ENCODE measurements at places on chromosomes 13 and 19.
A peak's percentile ranks its signal among the peaks of the same experiment; 100 is the strongest.

GRCh38 chr13:25135896-25136295 lies 36.2 kb downstream of the AMER2 start:
- DNase-seq = no peak

DNA sequence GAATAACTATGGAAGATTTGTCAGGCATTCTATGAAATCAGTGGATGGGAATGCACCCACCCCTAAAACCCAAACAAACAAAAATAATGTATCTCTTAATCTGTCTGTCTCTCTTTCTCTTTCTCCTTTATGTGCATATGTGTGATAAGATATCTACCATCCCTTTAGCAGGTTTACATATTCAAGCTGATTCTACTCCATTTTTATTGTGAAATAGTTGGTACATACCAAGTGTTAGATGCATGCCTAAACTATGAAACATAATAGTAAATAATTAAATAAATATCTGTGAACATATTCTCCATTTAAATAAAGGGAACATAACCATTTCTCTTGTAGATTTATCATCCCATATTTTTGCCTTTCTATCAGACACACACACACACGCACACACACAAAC lies 121.8 kb upstream of the PCDH9 start:
- DNase-seq = no peak

DNA sequence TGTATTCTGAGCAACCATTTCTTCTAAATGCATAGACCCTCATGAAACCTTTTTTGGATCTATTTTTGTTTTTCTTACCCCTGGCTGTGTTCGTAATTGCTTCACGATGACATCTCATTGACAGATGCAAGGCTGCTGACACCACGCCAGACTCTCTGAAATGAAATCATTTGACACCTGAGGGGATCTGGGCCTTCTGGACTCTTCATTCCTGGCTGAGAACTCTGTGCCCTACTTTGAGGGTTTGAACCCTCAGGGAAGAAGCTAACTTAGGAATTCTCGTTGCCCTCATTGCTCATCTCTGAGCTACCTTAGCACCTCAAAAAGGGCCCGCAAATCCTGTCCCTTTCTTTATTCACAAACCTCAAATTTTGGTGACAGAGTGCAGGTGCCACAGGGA lies 40.5 kb upstream of the NBEA start:
- no peak for DNase-seq

GRCh38 chr13:73984949-73985691 lies 149.1 kb downstream of the KLF12 start:
- peak; percentile 54 for DNase-seq

DNA sequence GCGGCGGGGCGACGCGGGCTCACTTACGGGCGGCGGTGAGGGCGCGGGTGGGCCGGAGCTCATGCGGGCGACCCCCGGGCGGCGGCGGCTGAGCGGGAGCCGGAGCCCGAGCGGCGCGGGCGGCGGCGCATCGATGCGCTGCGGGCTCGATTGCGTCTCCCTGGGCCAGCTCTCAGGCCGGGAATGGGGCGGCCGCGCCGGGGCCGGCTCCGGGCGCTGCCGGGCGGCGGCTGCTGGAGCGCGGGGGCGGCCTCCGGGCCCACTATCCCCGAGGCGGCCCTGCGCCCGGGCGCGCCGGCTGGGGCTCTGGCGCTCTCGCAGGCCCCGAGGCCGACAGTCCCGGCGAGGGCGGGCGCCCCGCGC lies 1.4 kb upstream of the TSHZ3 start:
- no peak for DNase-seq

GRCh38 chr19:54109651-54110050 lies 5.8 kb downstream of the TFPT start:
- no peak for DNase-seq

DNA sequence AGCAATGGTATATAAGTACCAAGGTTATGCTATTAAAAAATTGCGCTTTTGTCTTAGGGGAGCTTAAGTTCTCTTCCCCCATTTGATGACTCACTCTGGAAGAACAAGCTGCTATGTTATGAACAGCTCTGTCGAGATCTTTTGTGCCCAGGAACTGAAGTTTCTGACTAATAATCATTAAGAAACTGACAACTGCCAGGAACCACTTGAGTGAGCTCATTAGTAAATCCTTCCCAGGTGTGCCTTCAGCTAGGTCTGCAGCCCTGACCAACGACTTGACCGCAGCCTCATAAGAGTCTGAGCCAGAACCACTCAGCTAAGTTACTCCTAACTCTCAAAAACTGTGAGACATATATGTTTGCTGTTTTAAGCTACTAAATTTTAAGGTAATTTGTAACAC lies 147.8 kb downstream of the SLITRK6 start:
- DNase-seq = no peak

- no peak for DNase-seq
Measured at GRCh38 chr13:112244061-112244460, 132.1 kb upstream of the SPACA7 start.

DNA sequence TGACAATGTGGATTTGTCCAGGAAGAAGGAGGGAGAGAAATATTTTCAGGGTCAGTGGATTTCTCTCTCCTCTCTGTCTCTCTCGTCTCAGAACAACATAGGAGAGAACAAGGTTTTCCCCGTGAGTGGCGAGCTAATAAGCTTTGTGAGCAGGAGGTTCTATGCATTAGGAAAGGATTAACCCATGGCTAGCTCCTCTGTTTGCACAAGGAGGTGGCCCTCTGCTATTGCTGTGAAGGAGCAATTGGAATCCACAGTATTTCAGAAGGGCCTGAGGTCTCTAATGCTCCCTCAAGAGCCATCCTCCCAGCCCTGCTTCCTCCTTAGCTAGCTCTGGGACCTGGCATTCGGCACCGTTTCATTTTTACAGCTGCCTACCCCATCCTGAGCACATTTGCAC lies 288.9 kb upstream of the MAB21L1 start:
- no peak for DNase-seq

- no peak for DNase-seq
Measured at GRCh38 chr13:113077566-113077952, 28.0 kb upstream of the F7 start.

DNA sequence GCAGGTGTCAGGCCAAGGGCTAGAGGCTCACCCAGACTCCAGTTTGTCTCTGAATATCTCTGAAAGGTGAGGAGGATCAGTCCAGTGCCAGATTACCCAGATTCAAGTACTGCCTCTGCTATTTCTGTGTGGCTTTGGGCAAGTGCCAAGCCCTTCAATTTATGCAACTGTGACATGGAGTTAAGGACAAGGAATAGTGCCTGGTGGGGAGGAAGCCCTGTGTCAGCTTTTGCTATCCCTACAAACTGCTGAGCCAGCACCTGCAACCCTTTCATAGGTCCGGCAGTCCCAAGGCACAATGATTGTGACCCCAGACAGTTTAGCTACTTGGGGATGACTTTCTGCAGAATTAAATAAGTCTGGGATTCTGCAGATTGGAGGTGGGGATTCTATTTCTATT lies 123.0 kb downstream of the KL start:
- DNase-seq = no peak

DNA sequence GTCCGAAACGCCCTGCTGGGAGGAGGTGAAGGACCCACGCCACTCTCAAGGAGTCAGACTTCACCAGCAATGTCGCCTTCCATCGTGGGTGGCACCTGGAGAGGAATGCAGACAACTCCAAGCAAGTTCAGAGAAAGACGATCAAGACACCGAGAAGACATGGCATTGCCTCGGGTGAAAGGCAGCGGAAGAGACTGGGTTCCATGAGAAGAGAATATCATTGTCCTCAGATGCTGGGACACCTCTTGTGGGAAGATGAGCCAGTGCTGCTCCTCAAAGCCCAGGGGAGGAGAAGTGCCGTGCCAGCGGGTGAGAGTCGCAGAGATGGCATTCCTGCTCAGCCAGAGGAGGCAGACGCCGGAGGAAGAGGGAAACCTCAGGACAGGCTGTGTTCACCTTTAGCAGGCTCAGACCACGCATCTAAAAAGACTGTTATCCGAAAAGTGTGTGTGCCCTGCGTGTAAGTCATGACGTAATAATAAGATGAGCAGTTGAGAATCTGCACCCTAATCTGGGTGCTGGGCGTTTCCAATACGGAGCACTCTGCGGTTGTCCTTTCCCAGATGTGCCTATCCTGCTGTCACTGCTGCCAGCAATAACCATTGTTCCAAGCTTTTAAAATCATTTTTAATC lies 144.6 kb upstream of the SPACA7 start:
- DNase-seq = no peak

GRCh38 chr13:60696602-60697001 lies 299.6 kb downstream of the TDRD3 start:
- DNase-seq = no peak

GRCh38 chr13:110396476-110396875 lies 89.4 kb downstream of the COL4A2 start:
- DNase-seq = no peak

- no peak for DNase-seq
Measured at GRCh38 chr13:50805805-50806204, 37.7 kb downstream of the DLEU7 start.

GRCh38 chr13:109730812-109731335 lies 55.5 kb downstream of the IRS2 start:
- DNase-seq = no peak

DNA sequence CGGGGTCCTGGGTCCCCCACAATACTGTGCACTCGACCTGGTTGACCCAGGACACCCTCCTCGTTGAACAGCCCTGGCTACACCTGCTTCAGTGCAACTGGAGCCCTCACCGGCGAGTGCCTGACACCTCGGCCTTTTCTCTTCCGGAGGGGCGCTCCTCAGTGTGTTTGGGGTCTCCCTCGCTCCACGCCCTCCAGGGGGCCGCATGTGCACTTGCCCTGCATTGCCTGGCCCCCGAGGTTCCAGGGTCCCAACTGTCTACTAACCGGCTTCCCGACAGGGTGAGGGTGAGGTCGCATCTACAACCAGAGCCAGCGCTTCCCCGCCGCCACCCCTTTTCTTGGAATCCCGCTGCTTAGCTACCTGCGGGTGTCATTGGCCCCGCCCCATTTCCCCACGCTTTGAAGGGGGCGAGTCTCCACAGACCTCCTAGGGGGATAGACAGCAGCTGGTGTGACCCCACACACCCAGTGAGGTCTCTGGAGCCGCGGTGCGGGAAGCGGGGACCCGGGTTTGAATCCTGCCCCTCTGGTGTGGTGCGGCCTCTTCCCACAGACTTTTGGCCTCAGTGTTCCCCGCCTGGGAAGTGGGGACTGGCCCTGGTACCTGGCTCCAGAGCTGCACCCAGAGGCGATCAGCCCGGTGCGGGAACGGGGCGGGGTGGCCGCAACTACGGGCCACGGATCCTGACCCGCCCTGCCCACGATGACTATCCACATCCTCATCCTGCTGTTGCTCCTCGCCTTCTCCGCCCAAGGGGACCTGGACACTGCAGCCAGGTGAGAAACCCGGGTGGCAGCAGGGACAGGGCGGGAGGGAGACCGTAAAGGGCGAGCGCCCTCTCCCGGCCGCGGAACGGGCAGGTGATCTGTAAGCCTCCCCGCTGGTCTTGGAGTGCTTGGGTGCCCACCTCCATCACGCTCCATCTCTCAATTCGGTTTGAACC lies at the start of gene ADM5:
TSS of gene ADM5 (plus strand) at position 462 of the 946 bp plus-strand sequence. CDS start at position 706, 244 bp downstream.
- DNase-seq = no peak

- DNase-seq = peak; percentile 56
Measured at GRCh38 chr19:44753932-44754749, 5.6 kb downstream of the BCL3 start.

DNA sequence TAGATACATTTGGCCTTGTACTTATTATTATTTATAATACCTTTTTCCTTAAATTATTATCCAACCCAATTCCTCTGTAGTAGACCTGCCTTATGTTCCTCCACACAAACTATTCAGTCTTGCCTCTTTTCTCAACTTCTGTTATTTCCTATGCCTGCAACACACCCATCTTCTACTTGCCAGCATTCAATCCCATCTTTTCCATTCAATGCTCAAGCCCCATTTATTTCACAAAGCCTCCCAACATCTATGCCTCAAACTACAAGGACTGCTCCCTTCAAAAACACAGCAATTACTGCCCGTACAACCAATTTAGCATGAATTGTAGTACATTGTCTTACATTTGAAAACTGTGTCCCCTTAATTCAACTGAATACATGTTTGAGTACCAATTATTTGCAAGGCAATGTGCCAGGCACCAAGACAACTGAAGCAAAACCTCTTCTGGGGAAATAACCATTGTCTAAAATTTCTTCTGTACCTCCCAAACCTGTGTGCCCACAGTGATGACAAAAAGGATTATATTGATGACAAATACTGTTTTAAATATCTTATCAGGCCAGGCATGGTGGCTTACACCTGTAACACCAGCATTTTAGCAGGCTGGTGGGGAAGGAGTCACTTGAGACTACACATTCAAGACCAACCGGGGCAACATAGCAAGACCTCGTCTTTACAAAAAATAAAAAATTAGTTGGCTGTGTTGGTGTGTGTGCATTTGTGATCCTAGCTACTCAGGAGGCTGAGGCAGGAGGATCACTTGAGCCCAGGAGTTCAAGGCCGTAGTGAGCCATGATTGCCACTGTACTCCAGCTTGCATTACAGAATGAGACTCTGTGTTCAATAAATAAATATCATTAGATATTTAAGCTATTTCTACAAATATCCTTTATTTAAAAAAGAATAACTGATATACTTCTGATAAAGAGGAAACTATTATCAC lies 35.1 kb downstream of the ELF1 start:
- no peak for DNase-seq

- DNase-seq = no peak
Measured at GRCh38 chr13:95388420-95389079, 87.3 kb upstream of the ABCC4 start.

- DNase-seq = no peak
Measured at GRCh38 chr13:77966671-77967070, 48.0 kb upstream of the EDNRB start.

DNA sequence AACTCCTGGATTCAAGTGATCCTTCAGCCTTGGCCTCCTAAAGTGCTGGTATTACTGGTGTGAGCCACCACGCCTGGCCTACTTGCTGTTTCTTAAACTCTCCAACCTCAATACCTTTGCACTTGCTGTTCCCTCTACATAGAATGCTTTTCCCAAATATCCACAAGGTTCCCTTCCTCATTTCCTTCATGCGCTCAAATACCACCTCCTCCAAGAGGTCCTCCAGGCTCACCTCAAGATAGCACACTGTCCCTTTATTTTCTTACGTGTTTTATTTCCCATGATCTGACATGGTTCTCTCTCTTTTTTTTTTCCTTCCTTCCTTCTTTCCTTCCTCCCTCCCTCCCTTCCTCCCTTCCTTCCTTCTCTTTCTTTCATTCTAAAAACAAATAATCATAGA lies 13.5 kb downstream of the RDH8 start:
- no peak for DNase-seq

GRCh38 chr19:49534632-49535385 lies 7.0 kb downstream of the RCN3 start:
- no peak for DNase-seq

GRCh38 chr19:14440049-14440448 lies 6.9 kb downstream of the PKN1 start:
- peak; percentile 66 for DNase-seq

DNA sequence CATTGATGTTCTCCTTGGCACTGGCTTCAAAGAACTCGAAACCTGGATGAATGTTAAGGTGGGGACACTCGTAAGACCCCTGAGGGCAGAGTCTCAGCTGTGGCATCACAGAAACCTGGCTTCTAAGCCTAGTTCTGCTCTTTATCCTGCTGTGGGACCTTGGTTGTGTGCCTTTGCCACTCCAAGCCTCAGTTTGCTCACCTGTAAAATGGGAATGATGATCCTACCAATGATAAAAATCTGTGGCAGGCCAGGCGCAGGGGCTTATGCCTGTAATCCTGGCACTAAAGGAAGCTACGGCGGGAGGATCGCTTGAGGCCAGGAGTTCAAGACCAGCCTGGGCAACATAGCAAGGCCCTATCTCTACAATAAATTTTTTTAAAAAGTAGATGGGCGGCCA lies 13.9 kb downstream of the RAB3D start:
- no peak for DNase-seq

GRCh38 chr19:48061401-48062344 lies 17.8 kb upstream of the CABP5 start:
- no peak for DNase-seq

Measured in activated T-cell treated with anti-CD3 and anti-CD28 coated beads for 1 hour (primary cell).